MG63 (cell line): ENCODE measurements at places on chromosomes 12 and 14. TPM values are rescaled to one million over a fixed set of nuclear protein-coding genes. Genes with fewer than 3 reads are reported as not detected.

DNA sequence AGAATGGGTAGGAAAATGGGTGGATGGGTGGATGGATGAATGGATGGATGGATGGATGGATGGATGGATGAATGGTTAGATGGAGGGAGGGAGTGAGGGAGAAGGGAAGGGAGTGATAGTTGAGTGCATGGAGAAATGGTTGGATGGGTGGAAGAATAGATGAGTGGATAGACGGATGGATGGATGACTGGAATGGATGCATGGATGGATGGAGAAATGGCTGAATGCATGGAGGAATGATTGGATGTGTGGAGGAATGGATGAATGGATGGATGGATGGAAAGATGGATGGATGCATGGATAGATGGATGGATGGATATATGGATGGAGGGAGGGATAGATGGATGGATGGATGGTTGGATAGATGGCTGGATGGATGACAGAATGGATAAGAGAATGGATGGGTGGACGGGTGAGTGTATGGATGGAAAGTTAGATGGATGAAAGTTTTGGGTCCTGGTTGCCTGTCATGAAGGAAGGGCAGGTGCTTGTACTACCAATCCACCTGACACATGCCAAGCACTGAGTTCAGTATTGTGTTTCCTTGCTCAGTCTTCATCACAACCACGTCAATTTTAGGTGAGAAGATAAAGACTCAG lies 286.5 kb upstream of the RTL1 start:
- DNase-seq = no peak

GRCh38 chr14:91041450-91041849 lies 19.0 kb downstream of the RPS6KA5 start:
- no peak for DNase-seq

DNA sequence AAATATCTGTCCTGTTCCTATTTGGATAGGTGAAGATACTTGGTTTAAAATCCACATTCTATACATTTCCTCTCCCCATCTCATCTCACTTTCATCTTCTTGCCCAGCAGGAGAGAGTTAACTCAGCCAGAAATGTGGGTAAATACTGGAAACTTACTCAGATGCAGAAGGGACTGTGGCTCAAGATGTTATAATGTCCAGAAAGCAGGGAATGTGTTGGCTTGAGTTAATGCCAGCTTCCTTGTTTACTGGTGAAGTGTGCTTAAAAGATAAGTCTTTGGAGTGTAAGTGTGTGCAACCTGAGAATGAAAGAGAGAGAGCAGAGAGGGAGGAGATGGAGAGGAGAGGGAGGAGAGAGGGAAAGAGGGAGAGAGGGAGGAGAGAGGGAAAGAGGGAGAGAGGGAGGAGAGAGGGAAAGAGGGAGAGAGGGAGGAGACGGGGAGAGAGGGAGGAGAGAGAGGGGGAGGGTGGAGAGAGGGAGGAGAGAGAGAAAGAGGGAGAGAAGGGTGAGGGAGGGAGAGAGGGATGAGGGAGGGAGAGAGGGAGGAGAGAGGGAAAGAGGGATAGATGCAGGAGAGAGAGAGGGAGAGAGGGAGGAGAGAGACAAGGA lies 22.0 kb upstream of the SNRPF start:
- peak; percentile 46 for DNase-seq

STON2 gene
- not detected in 2 replicates for total RNA-seq

DNA sequence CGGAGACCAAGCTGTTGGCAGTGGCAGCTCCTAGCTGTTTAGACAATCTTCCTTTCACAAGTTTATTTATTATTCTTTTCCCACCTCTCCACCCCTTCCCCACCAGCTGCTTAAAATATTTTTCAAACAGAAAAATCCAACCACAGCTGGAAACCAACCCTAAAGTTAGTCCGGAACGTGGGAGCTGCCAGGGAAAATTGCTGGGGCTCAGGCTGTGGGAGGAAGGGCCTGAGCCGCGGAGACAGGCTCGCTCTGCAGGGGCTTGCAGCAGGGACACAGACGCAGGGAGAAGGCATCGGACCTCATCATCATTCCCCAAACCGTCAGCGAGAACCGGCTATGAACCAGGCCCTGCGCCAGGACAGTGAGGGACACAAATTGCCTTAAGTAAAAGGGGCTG lies 16.1 kb upstream of the TMEM106C start:
- peak; percentile 19 for DNase-seq

TSHR gene
- 0.20 TPM in 1 of 2 replicates, not detected in the other for total RNA-seq

TAS2R50 gene
- not detected in 2 replicates for total RNA-seq

APOF gene
- not detected in 2 replicates for total RNA-seq

- no peak for DNase-seq
Measured at GRCh38 chr12:113347892-113348291, 10.5 kb upstream of the PLBD2 start.

TAS2R20 gene
- total RNA-seq = not detected in 2 replicates

DNAJC22 gene
- 3.1 and 6.5 TPM in 2 replicates for total RNA-seq

DNA sequence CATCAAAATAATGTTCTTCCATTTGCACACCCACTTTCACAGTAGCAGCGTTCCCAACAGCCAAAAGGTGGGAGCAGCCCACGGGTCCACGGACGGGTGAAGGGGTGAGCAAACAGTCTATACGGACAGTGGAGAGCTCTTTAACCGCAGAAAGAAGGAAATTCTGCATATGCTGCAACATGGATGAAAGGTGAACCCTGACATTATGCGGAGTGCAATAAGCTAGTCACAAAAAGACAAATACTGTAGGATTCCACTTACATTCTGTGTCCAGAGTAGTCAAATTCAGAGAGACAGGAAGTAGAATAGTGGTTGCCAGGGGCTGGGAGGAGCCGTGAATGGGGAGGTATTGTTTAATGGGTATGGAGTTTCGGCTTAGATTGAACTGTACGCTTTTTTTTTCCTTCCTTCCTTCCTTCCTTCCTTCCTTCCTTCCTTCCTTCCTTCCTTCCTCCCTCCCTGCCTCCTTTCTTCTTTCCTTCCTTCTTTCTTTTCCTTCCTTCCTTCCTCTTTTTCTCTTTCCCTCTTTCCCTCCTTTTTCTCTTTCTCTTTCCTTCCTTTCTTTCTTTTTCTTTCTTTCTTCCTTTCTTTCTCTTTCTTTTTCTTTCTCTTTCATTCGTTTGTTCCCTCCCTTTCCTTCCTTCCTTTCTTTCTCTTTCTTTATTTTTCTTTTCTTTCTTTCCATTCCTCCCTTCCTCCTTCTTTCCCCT lies 15.8 kb upstream of the ANKRD9 start:
- peak; percentile 70 for DNase-seq

DNA sequence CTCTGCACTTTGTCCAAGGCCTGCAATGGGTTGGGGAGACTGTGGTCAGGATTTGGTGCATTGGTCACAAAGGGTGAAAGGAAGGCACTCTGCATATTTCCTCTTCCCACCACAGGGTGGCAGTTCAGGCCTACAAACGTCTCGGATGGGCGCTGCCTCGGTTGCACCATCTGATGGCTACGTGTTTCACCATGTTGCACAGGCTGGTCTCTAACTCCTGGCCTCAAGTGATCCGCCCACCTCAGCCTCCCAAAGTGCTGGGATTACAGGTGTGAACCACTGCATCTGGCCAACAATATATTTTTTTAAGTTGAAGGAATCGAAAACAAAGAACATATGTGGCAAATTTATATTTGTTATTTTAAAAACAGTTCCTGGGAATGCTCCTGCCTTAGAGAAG lies 35.1 kb downstream of the TMBIM6 start:
- DNase-seq = peak; percentile 49

- DNase-seq = peak; percentile 49
Measured at GRCh38 chr12:67068761-67069450, 200.3 kb upstream of the CAND1 start.

- DNase-seq = no peak
Measured at GRCh38 chr14:68606176-68606575, 186.7 kb downstream of the ZFP36L1 start.

- DNase-seq = peak; percentile 32
Measured at GRCh38 chr14:92692822-92693226, 55.6 kb downstream of the LGMN start.

MYF5 gene
- total RNA-seq = not detected in 2 replicates

MDGA2 gene
- not detected in 2 replicates for total RNA-seq

REP15 gene
- total RNA-seq = 1.2 and 1.4 TPM in 2 replicates

FLRT2 gene
- total RNA-seq = 0.22 and 2.5 TPM in 2 replicates

- no peak for DNase-seq
Measured at GRCh38 chr12:86521870-86522269, 265.7 kb upstream of the MGAT4C start.

GRCh38 chr14:81450100-81450531 lies 50.0 kb upstream of the STON2 start:
- no peak for DNase-seq

FERMT2 gene
- total RNA-seq = 67.7 and 87.8 TPM in 2 replicates

ANKRD33 gene
- total RNA-seq = not detected in 2 replicates

DNA sequence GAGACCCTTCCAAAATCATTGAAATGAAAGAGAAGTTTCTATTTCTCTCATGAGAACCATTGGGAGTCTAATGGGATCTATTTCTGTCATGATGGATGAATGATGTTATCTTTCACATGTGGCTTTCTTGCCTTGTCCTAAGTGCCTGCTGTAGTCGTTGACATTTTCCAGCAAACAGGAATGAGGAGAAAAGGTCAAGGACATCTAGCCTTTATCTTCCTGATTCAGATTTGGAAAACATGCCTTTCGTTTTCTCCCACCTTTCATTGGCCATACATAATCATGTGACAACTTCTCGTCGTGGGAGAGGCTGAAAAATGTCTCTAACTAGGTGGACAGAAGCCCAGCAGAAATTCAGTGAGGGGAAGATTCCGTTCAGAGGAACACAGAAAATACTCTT lies 94.5 kb downstream of the PCNX1 start:
- DNase-seq = no peak

KRT2 gene
- total RNA-seq = not detected in 2 replicates

CYP27B1 gene
- total RNA-seq = not detected in 2 replicates

KLRB1 gene
- not detected in 2 replicates for total RNA-seq

DNA sequence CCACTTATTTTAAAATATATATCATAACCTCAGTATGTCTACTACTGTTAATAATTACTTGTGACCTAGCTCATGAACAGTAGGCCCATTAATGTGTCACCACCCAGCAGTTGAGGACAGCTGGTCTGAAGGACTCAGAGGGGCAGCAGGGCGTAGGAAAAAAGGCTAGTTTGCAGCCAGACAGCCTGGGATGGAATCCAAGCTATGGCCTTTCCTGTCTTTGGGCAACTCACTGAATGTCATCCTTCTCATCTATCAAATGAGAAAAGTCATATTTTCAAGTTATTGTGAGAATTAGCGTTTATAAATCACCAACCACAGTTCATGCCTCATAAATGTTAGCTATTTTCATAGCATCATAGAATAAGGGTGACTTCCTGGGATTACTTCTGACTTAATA lies 12.3 kb downstream of the DENND5B start:
- peak; percentile 57 for DNase-seq

GRCh38 chr12:39354955-39355354 lies 88.0 kb downstream of the KIF21A start:
- no peak for DNase-seq

DNA sequence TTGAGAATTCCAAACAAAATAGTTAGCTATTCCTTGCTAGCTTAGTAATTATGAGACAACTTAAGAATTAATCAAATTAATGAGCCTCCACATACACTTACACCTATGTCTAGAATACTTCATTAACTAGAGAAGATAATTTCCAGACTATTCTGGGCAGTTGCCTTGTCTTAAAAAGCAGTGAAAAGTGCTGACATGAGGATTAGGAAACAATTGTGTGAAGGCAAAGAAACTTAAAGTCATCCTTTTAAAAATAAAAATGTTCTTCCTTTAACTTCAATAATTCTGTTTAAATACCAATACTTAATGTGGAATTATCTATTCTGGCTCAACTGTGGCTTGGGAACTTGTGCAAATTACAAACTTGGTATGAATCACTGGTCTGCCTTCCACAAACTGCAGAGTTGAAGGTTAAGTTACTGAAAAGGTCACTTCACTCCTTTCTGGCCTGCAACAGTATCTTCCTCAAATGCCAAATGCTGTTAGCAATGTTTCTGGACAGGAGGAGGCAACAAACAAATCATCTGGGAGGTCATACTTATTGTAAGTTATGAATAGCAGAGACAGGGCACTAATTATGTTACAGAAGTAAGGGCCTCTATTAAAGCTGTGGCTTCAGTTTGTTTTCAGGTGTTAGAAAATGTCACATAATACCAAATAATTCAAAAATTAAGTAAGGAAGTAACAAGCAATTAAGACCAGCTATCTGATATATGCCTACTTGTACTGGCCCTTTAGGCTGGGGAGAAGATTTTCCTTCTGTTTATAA lies 19.2 kb downstream of the PPTC7 start:
- peak; percentile 21 for DNase-seq

IRAK3 gene
- 2.3 and 4.6 TPM in 2 replicates for total RNA-seq

FAM181A gene
- total RNA-seq = not detected in 2 replicates

POTEG gene
- total RNA-seq = not detected in 2 replicates
